ENCODE measurements at places on chromosomes 1 and 21.

DNA sequence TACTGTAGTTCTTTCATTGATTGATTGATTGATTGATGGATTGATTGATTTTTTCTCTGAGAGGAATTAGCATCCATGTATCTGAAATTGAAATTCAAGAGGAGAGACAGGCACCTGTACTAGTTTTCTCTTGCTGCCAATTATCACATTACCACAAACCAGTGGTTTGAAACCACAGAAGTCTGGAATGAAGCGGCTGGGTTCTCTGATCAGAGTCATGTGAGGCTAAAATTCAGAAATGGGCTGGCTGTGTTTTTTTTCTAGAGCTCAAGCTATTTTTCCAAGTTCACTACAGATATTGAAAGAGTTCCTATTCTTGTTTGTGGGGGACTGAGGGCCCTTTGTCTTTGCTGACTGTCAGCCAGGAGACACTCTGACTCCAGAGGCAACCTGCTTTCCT lies 10.0 kb downstream of the NBPF3 start:
- no peak for DNase-seq

DNA sequence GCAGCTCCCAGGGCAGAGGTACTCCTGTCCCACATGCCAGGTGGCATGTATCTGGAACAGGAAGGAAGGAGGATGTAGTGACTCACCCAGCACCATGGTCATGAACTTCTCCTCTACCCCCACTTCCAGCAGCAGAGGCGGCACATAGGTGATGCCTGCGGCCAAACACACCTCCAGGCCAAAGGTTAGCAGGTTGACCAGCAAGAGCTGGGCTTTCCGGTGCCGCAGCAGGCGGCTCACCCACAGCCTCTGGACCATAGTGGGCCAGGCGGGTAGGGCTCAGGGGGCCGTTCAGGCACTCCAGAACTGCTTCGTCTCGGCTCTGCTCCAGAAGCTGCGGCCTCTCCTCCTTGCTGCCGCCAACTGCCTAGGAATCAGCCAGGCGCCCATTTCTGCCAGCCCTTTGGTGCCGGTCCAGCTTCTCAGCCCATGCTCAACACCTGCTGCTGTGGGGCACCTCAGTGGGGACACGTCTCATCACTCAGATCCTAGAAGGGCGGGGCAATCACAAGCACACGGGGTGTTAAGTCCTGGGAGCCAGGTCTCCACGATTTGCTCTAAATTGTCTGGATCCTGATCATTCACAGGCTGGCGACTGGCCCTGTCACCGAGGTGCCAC lies 15.8 kb downstream of the SLC45A3 start:
- DNase-seq = no peak

GRCh38 chr1:169236143-169236542 lies 129.7 kb downstream of the ATP1B1 start:
- DNase-seq = no peak

DNA sequence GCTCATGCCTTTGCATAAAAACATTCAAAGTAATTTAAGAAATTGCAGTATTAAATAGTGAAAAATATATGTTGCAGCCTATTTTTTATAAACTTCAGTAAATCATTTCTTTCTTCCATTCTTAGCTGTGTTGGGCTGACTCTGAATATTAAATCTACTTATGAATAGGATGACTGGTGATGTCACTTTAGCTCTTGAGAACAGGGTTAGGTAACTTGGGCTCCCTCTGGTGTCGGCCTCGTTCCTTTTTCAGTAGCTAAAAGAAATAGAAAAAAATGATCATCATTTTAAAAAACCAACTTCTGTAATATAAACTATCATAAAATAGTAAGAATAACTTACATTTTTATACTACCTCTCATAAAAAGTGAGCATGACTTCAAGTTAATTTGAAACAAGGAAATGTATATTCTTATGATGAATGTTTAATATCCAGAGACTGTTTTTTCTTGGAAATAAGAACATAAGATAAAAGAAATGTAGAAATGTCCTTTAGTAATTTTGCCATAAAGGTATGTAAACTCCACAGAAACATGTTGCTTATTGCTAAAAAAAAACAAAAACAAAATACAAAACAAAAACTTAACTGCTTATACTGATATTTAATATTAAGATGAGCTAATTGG lies 26.8 kb upstream of the NCAM2 start:
- peak; percentile 21 for DNase-seq

GRCh38 chr1:150876119-150876454 lies 312 bp downstream of the ARNT start:
- peak; percentile 42 for DNase-seq

DNA sequence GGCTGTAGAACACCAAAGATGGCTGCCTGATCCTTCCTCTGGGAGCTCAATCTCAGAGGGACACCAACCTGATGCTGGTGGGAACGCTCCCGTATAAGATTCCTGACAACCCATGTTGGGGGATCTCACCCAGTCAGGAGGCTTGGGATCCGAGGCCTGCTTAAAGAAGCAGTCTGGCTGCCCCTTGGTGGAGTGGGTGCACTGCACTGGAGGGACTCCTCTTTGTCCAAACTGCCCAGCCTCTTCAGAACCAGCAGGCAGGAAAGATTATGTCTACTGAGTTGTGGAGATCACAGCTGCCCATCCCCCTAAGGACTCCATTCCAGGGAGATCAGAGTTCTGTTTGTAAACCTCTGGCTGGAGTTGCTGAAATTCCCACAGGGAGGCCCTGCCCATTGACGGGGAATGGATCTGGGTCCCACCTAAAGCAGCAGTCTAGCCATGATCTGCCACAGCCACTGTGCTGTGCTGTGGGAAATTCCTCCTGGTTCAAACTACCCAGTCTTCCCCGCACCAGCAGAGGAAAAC lies 23.0 kb downstream of the S100B start:
- DNase-seq = no peak

GRCh38 chr1:156129687-156130577 lies 15.4 kb downstream of the LMNA start:
- peak; percentile 89 for DNase-seq

GRCh38 chr1:19479351-19480120 lies 5.8 kb downstream of the CAPZB start:
- DNase-seq = no peak

DNA sequence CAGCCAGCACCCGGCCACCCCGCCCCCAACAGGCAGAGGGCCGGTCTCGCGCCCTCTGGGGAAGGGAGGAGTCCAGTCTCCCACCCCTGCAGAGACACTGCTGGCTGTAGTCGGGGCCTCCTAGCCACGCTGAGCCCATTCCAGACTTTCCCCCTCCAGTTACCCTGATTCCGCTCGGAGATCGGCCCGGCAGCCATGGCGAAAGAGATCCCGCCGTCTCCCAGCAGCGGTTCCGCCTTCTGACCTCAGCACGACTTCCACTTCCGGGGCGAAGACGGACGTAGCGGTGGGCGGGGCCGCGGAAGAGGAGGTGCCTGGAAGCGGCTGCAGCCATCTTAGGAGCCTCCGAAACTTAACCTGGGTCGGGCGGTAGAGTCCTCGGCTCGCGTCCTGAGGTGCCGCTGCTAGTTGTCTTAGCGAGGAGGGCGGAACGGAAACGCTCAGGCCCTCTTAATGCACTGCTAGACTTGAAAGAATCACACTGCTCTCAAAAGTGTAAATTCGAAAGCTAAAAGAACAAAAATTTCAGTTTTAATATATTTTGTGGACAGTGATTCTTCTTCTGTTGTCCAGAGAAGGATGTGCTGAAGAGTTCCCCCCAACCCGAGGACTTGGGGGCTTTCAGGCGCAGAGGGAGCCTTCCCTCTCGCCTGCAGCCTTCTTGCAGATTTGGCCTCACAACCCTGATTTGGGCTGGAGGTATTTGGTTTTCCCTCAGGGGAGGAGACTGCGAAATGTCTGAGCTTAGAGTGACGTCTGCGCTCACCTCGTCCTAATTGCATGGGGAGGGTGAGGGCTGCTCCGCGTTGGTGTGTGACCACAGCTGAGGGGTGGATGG lies at the start of gene SF3B4:
SF3B4 (minus strand) TSS at position 241 of the 838 bp plus-strand sequence; CDS start at position 197, 44 bp downstream.
- DNase-seq = peak; percentile 87

DNA sequence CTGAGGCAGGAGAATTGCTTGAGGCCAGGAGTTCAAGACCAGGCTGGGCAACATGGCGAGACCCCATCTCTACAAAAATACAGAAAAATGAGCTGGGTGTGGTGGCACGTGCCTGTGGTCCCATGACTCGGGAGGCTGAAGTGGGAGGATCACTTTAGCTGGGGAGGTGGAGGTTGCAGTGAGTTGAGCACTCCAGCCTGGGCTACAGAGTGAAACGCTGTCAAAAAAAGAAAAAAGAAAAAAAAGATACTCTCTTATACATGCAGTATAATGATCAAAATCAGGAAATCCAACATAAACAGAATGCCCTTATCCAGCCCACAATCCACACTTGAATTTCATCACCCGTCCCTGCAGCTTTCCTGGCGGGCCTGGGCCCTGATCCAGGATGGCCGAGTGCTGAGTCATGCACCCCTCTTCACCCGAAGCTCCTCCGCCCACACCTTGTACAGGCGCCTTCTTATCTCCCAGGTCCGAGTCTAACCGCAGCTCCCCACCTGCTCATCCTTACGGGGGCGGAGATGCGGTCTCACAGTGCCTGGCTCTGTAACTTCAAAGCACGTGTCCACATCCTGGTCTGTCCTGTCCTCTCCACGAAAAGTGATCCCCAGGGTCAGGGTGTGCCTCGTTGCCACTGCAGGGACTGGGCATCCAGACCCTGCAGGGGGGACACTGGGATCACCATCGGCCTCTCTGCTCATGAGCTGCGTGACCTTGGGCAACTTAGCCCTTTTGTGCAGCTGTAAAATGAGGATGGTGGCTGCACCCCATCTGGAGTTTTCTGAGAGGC lies 120.2 kb upstream of the SLC45A1 start:
- DNase-seq = peak; percentile 86

- DNase-seq = no peak
Measured at GRCh38 chr1:67150931-67151330, 15.3 kb upstream of the IL23R start.

DNA sequence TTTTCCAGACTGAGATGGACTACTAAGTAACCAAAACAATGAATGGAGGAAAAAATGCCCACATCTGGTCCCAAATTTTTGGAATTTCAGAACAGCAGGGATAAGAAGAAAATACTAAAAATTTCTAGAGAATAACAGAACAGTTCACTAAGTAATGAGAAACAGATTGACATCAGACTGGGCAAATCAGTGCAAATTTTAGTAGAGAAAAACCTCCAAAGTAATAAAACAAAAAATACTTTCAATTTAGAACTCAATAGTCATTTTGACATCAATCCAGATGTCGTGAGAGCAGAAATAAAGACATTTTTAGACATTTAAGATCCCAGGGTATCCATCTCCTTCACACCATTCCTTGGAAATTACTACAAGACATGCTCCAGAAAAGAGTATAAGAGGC lies 39.3 kb downstream of the CRP start:
- no peak for DNase-seq

- no peak for DNase-seq
Measured at GRCh38 chr1:83637009-83637408, 361.9 kb downstream of the TTLL7 start.

DNA sequence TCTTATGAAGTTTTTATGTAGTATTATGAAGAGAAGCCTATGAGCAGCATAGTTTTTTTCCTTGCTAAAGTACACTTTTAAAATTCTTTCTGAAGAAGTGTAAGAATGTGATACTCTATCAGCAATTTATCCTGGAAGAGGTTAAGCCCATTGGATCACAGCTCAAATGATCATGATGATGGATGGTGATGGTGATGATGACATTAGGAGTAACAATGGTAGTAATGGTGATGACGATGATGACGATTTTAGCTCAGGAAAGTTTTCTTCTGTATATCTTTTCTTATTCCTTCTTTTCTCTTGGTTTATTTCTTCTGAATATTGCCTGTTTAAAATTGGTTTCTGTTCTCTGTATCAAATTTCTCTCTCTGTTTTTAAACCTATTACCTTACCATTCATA lies 262.9 kb upstream of the DUSP10 start:
- no peak for DNase-seq

- DNase-seq = peak; percentile 4
Measured at GRCh38 chr1:243568793-243569192, 281.2 kb downstream of the AKT3 start.

GRCh38 chr1:229318056-229318455 lies 24.8 kb downstream of the CCSAP start:
- peak; percentile 50 for DNase-seq

DNA sequence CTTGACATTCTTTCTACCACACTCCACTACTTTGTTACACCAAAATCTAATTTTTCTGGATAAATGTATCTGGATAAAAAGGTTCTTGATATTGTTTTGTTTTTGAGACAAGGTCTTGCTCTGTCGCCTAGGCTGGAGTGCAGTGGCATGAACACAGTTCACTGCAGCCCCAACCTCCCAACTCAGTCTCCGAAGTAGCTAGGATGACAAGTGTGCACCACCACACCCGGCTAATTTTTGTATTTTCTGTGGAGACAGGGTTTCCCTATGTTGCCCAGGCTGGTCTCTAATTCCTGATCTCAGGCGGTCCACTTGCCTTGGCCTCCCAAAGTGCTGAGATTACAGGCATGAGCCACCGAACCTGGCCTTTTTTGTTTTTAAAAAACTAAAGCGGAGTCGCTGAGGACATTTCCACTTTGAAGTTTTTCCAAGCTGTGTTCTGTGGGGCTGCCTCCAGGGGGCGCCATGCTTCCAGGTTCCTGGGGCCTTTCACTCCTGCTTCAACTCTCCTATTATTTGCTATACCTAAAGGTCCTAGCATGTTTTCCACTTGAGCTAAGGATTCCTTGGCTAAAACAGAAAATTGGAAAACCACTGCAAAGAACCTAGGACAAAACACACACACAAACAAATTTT lies 14.1 kb upstream of the NCMAP start:
- no peak for DNase-seq

GRCh38 chr1:22379566-22379965 lies 72.1 kb upstream of the ZBTB40 start:
- no peak for DNase-seq

- DNase-seq = no peak
Measured at GRCh38 chr1:10673109-10673711, 123.2 kb downstream of the CASZ1 start.

DNA sequence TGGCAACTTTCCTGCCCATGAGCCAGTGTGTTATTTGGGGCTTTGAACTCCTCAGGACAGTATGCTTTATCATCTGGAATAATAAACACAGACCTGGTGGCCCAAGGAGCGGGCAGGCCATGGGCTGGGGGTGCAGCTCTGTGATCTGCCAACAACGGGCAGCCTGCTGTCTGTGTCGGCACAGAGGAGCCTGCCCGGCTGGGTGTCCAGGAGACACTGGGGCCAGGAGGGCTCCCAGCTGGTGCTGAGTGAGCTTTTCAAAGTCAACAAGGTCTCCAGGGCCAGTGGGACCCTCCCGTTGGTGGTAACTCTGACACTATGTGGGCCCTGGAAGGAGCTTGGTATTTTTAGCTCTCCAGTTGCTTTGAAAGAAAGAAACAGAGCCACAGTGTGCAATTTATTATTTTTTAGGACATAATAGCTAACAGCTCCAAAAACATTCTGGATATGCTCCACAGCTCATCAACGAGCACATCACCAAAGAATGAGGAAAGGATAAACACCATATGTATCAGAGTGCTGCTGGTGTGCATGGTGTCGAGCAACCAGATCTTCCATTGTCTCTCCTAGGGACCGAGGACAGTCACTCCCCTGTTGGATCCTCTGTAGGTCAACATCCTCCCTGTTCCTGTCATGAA lies 488.7 kb upstream of the USP24 start:
- DNase-seq = no peak

- no peak for DNase-seq
Measured at GRCh38 chr1:208242146-208242545, 2.0 kb downstream of the PLXNA2 start.

- DNase-seq = no peak
Measured at GRCh38 chr1:168567007-168567406, 9.4 kb upstream of the XCL1 start.

GRCh38 chr1:229185963-229186362 lies 84.9 kb upstream of the RAB4A start:
- no peak for DNase-seq

Measured in hepatic stellate cell (primary cell).